NCI-H460 (cell line): ENCODE measurements at places on chromosomes 7 and 10. TPM values are rescaled to one million over a fixed set of nuclear protein-coding genes. Genes with fewer than 3 reads are reported as not detected.

The PPP1R17 gene
- not detected in 2 replicates for total RNA-seq

The COBL gene
- total RNA-seq: 21.9 and 23.8 TPM in 2 replicates

The TNS3 gene
- 20.0 and 20.6 TPM in 2 replicates for total RNA-seq

The RHEB gene
- total RNA-seq: 207 and 238 TPM in 2 replicates

The TMEM130 gene
- not detected in 2 replicates for total RNA-seq

The BEND7 gene
- total RNA-seq: 11.6 and 12.4 TPM in 2 replicates

The PRSS37 gene
- not detected in 2 replicates for total RNA-seq

The OR6V1 gene
- not detected in 2 replicates for total RNA-seq

The CALML3 gene
- not detected in 2 replicates for total RNA-seq

DNA sequence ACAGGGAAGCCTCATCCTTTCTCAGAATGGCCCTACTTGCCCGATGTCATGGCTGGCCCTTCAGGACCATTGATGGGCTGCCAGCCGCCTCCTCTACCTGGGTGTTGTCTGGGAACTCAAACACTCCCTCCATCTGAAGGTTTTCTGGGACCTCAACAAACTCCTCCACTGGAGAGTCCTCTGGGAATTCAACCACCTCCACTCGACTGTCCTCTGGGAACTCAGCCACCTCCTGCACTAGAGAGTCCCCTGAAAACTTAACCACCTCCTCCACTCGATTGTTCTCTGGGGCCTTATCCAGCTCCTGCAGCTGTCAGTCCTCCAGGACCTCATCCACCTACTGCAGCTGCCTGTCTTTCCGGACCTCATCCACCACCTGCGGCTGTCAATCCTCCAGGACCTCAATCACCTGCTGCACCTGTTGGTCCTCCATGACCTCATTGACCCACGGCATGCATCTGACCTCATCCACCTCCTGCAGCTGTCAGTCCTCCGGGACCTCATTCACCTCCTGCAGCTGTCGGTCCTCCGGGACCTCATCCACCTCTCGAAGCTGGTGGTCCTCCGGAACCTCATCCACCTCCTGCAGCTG is 37.1 kb downstream of the MAT1A start:
- DNase-seq: no peak

DNA sequence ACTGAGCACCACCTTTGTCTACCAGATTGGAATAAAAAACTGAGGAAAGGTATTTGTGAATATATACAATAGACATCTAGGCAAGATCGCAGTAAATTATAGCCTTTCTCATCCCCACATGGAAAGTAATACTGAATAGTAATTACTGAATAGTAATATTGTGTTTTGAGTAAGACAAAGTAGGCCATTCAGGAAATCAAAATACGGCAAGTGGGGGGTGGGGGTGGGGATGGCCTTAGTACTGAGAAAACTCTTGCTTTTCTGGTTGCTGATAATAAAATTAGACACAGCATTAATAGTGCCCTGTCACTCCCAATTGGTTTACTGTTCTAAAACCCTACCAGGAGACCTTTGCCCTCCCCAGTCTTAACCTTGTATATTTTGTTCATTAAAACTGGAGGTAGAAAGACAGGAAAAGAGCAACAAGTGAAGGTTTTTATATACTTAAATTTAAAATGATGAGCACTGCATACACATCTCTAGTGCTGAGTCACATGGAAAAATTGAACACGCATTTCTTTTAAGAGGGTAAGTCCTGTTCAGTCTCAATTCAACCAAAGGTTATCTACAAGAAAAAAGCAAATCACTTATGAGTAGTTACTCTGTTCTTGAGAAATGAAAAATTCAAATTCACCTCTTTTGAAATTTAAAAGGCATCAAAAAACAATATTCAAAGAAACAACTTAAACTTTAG is 65.6 kb downstream of the IGF2BP3 start:
- no peak for DNase-seq

GRCh38 chr10:4170633-4171314 is 385.8 kb upstream of the KLF6 start:
- no peak for DNase-seq

GRCh38 chr7:2495418-2496299 is 19.5 kb upstream of the GRIFIN start:
- DNase-seq: no peak

DNA sequence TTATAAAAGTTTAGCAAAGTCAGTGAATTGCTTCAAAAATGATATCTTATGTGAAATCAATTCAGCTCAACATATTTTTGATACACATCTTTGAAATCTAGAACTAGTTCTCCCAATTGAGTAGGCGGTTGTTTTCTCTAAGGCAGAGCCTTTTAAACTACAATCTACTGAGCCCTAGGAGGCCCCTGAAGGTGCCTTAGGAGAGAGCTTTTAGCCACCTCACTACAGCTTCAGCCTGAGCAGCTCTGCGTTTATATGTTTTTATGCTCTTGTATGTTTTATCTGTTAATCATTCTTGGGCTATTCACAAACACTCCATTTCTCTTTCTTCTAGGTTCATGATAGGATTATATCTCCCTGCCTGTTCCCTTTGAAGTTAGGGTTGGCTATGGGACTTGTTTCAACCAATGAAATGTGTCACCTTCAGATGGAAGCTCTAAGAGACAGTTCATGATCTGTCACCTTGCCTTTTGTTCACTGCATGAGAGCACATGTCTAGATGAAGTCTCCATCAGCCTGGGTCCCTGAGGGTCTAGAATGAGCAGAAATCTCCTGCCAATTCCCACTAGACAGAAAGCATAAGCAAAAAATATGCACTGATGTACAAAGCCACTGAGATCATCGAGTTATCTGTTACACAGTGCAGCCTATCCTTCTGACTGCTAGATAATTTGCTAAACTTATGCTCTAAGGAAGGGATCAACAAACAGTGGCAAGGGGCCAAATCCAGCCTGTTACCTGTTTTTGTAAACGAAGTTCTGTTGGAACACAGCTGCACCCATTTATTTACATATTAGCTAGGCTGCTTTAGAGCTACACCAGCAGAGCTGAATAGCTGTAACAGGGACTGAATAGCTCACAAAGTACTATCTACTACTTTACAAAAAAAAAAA is 128.5 kb upstream of the CDK1 start:
- no peak for DNase-seq

GRCh38 chr10:75312440-75312839 is 76.7 kb upstream of the COMTD1 start:
- DNase-seq: no peak

DNA sequence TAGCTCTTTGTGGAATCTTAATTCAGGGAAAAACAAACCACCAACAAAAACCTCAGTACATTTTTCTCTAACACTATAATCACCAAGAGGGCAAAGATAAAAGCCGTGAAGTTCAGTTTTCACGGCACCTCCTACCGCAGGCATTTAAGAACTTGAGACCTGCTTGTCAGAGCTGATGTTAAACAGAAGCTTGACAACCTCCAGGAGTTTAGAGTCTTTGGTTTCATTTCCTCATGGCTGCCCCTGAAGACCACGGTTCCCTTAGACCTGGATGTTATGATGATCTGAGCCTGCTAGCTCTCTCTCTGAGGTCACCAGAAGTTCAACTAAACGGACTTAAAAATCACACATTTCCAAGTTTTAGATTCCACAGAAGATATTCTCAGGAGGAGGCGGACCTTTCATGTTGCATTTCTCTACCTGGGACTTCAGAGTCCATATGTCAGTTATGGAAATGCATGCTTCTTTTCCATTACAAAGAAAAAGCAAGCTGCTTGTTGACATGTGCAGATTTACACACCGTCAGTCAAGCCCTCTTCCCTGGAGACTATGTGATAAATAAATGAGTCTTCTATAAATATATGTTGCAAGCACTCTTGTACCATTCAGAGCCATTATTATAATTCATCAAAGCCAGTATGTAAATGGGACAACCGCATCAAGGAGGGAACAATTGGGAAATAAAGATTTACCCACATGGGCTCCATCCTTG is 258.0 kb downstream of the GFRA1 start:
- no peak for DNase-seq

GRCh38 chr7:106050002-106050745 is 61.9 kb downstream of the SYPL1 start:
- DNase-seq: peak; percentile 23

DNA sequence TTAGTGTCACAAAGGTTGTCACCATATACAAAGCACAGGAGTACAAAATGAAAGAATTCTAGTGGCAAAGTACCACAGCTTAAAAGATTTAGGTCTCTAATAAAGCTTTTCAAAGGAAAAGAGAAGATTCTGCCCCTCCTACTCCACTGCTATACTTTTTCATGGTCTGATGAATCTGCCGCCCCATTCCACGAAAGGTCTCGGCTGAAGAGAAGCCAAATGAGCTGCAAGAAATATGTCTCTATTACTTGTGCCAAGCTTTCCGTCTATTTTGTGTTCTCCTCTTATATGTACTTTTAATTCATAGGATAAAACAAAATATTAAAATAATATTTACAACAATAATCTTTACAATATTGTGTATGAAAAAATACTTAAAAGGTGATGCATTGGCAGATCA is 222.6 kb downstream of the ANK3 start:
- no peak for DNase-seq

- peak; percentile 12 for DNase-seq
Measured at GRCh38 chr10:19788075-19788686, 28.1 kb upstream of the PLXDC2 start.

DNA sequence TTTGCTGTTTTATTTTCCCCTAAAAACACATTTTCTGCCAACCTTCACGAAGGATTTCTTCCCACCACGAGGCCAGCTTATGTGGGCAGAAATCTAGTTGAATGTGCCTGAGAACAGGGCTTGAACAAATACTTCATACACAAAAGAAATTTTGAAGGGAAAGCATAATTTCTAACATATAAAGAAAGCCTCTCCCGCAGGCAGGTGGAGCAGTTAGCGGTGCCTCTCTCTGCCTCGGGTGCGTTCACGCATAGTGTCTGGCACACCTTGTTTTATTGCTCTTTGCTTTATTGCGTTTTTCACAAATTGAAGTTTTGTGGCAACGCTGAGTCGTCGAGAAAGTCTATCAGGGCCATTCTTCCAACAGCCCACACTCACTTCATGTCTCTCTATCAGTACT is 7.0 kb upstream of the CSGALNACT2 start:
- no peak for DNase-seq

DNA sequence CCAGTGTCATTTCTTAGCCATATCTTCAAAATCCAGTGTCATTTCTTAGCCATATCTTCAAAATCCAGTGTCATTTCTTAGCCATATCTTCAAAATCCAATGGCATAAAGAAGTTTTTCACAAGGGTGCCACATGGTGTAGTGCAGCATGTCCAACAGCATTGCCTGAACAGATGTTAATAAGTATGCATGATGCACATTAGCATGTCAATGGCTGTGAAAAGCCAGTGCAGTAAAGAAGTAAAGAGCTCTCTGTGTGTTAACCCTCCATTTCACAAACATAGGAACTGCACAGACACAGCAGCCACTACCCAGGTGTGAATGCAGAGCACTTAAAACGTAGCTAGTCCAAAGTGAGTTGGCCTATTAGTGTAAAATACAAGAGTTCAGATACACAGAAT is 89.8 kb downstream of the GNAI1 start:
- DNase-seq: no peak

- no peak for DNase-seq
Measured at GRCh38 chr7:115015619-115016018, 93.7 kb downstream of the MDFIC start.

GRCh38 chr7:100034871-100035510 is 14.6 kb upstream of the ZSCAN21 start:
- no peak for DNase-seq

DNA sequence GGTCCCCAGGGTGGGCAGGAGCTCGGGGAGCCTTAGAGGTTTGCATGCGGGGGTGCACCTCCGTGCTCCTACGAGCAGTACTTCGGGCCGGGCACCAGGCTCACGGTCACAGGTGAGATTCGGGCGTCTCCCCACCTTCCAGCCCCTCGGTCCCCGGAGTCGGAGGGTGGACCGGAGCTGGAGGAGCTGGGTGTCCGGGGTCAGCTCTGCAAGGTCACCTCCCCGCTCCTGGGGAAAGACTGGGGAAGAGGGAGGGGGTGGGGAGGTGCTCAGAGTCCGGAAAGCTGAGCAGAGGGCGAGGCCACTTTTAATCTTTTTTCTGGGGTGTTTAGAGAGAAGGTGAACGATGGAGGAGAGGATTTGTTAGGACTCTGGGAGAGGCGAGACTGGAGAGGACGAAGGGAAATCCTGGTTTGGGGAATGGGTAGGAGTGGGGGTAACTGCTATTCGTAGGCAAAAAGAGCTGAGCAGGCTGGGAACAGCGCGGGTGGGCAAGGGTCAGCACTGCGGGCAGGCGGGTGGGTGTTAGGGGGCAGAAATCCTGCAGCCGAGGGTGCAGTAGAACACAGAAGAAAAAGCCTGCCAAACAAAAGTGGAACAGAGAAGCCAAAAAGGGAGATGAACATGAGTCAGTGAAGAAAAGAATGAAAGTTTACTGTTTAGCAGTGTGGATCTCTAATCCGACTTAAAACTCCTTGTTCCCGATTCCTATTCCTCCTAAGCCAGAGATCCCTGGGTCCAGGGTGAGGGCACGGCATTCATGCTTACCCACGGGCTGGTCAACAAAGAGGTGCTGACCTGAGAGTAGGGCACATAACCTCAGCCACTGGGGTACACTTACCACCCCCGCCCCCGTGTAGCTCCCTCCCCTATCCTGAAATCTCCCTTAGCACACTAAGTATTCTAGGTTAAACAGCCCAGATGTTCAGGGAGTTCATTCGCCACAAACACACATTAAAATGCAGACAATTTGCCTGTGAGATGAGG is 26.9 kb downstream of the PRSS2 start:
- no peak for DNase-seq

DNA sequence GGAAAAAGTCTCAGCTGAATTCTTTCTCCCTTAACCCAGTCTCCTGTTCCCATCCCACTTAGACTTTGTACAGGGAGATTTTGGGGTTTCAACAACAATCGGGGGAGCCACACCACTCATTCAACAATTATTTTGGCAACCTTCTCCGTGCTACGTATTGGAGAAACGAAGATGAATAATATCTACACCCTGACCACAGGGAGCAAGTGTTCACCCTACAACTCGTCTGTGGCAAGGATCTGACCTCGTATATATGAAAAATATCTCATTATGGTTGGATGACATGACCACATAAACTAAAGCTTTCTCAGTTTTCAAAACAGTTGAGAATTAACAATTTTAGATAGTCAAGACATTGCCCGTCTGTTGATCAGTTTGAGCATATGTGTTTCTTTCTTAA is 302.1 kb downstream of the CACNA2D1 start:
- DNase-seq: no peak
